Activated naive CD8-positive, alpha-beta T cell treated with anti-CD3 and anti-CD28 coated beads for 36 hours (primary cell): ENCODE measurements at places on chromosomes 6 and 20. TPM values are rescaled to one million over a fixed set of nuclear protein-coding genes. Genes with fewer than 3 reads are reported as not detected.
A peak's percentile ranks its signal among the peaks of the same experiment; 100 is the strongest.

DNA sequence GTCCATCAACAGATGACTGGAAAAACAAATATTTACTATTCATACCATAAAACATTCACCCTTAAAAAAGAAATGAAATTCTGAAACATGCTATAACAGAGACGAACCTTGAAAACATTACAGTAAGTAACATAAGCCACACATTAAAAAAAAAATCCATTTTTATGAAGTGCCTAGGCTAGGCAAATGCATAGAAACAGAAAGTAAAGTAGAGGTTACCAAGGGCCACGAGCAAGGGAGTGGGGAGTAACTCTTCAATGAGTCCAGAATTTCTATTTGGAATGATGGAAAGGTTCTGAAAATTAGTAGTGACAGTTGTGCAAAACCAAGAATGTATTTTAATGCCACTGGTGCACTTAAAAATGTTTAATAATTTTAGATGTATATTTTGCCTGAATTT is 47.7 kb downstream of the STAU1 start:
- peaks cover 11% of the 10 kb centered on the region for H3K36me3 ChIP-seq
- no peak for DNase-seq
- H3K4me3 ChIP-seq, result no peak overlapping the region

Gene SAMD3
- 2.7 TPM for total RNA-seq

- no peaks in the 10 kb centered on the region for H3K4me1 ChIP-seq
- peaks cover 3% of the 10 kb centered on the region for H3K27me3 ChIP-seq
- H3K4me3 ChIP-seq, result no peak overlapping the region
- H3K27ac ChIP-seq, result peak overlapping the region; percentile 12
- no peaks in the 10 kb centered on the region for H3K36me3 ChIP-seq
- no peak for DNase-seq
Measured at GRCh38 chr6:63560801-63561287, 11.4 kb upstream of the LOC128125822 start.

DNA sequence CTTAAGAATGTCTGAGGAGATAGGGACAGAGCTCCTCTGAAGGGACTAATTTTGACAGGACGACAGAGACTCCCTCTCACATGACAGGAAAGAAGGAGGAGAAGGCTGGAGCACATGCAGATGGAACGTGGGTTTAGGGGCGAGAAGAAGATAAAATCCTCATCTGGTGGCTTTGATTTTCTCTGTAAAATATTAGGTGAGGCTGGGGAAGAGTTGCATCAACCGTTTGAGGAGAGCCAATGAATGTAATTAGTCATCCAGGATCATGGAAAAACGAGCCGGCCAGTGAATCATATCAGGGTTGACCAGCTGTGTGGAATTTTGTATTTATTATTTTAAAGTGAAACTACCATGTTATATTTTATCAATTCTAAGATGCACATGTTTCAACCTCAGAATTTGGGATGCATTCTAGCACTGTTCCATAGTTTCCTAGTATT is 46.9 kb upstream of the ADGRF4 start:
- DNase-seq, result no peak
- no peak overlapping the region for H3K27ac ChIP-seq
- peaks cover 4% of the 10 kb centered on the region for H3K4me1 ChIP-seq
- no peaks in the 10 kb centered on the region for H3K36me3 ChIP-seq
- H3K4me3 ChIP-seq, result no peak overlapping the region
- no peaks in the 10 kb centered on the region for H3K27me3 ChIP-seq

GRCh38 chr6:89952686-89953085 is 58.4 kb downstream of the GJA10 start:
- H3K36me3 ChIP-seq, result peaks cover 74% of the 10 kb centered on the region
- H3K27me3 ChIP-seq, result no peaks in the 10 kb centered on the region
- peaks cover 76% of the 10 kb centered on the region for H3K4me1 ChIP-seq

GRCh38 chr6:13538084-13538483 is 36.3 kb upstream of the SIRT5 start:
- H3K27me3 ChIP-seq, result no peaks in the 10 kb centered on the region
- H3K27ac ChIP-seq, result no peak overlapping the region
- no peaks in the 10 kb centered on the region for H3K4me1 ChIP-seq
- H3K36me3 ChIP-seq, result no peaks in the 10 kb centered on the region

DNA sequence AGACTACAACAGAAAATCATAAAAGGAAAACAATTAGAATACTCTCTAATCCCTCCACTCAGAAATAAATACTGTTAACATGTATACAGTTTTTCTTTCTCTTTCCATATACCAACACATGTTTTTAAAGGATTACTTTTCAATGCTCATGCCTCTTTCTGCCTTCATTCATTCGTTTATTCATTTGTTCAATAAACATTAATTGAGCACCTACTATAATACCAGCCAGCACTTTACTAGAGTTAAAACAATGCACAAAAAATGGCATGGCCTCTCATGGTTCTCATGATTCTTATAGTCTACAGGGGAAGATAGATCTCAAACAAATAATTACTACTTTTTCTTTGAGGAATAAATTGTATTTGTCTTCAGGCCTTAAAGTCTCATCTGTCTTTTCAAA is 70.3 kb upstream of the RIPOR2 start:
- no peaks in the 10 kb centered on the region for H3K27me3 ChIP-seq
- peaks cover 69% of the 10 kb centered on the region for H3K4me1 ChIP-seq
- peak overlapping the region; percentile 12 for H3K4me3 ChIP-seq
- no peak for DNase-seq
- H3K27ac ChIP-seq, result peak overlapping the region; percentile 92
- peaks cover 1% of the 10 kb centered on the region for H3K36me3 ChIP-seq

Gene EPPIN
- total RNA-seq, result not detected

Gene BPIFA1
- not detected for total RNA-seq

DNA sequence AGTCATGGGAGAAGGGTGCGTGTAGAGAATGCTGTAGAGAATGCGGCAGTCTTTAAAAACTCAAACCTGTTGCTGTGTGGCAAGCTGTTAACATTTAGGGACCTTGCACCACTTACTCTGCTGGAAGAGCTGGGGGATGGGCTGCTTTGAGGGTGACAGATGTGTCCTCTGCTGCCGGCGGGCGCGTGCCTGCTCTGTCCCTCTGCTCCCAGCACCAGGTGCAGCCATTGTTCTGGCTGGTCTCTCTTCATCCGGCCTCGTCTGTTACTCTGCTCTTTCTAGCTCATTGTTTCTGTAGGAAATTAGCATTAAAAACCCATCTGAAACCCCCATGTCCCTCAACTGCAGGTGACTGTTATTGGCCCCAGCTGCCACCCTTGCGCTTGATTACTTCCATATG is 78.5 kb downstream of the CBFA2T2 start:
- H3K4me1 ChIP-seq, result peaks cover 33% of the 10 kb centered on the region
- peak overlapping the region; percentile 15 for H3K27ac ChIP-seq
- no peak overlapping the region for H3K4me3 ChIP-seq
- no peak for DNase-seq
- H3K27me3 ChIP-seq, result no peaks in the 10 kb centered on the region
- no peaks in the 10 kb centered on the region for H3K36me3 ChIP-seq

GRCh38 chr6:83354747-83355146 is 76.1 kb downstream of the ME1 start:
- no peak for DNase-seq
- H3K27ac ChIP-seq, result no peak overlapping the region
- no peaks in the 10 kb centered on the region for H3K27me3 ChIP-seq
- no peaks in the 10 kb centered on the region for H3K4me1 ChIP-seq
- H3K4me3 ChIP-seq, result no peak overlapping the region
